Kasumi-1 (cell line): ENCODE measurements at places on chromosomes 13 and 19.
A peak's percentile ranks its signal among the peaks of the same experiment; 100 is the strongest.

DNA sequence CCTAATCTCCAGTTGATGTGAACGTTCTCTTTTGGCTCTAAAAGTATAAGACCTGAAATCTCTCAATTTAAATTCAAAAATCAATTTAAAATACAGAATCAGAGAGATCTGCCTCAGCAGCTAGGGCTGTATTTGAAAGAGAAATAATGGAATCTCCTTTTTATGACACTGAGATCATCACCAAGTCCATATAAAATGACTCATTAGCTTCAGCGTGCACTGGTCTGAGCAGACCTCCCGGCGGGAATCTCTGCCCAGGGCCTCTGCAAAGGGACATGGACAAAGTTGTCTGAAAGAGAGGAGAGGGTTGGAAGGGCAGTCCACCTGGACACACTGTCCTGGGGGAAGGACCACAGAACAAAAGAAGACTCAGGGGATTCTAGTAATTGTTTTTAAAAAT lies 855.6 kb downstream of the EFNB2 start:
- DNase-seq: no peak

DNA sequence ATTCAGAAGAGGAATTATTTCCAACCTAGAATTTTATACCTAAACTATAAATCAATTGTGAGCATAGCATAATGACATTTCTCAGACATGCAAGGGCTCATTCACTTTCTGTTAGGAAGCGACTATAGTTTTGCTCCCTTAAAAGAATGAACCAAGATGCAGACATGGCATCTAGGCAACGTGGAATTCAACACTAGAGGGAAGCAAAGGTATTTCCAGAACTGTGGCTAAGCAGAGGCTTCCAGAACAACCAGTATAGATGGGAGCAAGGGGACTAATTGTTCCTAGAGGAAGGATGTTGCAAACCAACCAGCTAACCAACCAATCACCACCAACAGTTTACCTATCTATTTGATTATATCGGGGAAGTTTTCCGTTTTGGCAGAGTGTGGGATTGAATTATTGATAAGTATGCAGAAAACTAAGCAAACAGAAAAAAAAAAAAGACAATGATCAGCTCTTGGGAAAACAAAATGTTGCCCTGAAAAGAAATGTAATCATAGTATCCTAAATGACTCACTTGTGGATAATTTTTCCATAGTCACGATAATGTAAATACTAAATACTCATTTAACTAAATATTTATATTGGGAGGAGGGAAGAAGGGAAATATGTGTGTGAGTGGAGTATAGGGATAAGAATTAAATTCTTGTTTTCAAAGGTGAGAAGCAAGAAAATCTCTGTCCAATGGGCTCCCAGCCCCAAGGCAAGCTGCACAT lies 21.1 kb downstream of the ARL11 start:
- DNase-seq: peak; percentile 46

- no peak for DNase-seq
Observed at GRCh38 chr19:28289295-28290063, 923.5 kb downstream of the UQCRFS1 start.

GRCh38 chr13:109154966-109155761 lies 525.8 kb downstream of the MYO16 start:
- no peak for DNase-seq

GRCh38 chr19:7486923-7487322 lies 1.9 kb downstream of the PEX11G start:
- DNase-seq: no peak

DNA sequence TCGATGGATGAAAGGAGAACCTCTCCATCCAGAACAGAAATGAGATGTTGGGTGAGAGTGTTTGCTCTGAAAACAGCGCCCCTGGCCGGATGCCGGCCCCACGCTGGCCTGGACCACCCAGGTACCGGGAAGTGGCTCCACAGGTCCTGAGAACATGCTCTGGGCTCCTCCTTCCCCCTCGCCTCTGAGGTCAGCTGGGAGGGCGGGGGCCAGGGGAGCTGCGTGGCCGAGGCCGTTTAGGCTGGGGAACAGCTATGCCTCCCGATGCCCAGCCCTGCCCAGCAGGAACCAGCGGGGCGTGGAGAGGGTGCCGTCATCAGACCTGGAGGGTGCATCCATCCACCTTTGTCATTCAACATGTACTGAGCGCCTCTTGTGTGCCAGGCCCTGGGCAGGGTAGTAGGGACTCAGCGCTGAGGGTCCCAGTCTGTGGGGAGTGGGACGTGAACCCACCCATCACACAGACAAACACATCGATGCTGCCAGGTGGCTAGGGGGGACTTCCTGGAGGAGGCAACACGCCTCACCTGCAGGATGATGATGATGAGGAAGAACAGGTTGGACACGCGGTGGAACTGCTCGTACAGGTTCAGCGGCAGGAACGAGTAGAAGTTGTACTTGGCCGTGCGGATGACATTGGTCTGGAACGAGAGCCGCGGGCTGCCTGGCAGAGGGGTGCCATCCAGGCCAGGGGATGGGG lies 4.2 kb downstream of the ATP8B3 start:
- DNase-seq: no peak
